ENCODE measurements at places on chromosomes 1 and 21. TPM values are rescaled to one million over a fixed set of nuclear protein-coding genes. Genes with fewer than 3 reads are reported as not detected.
A peak's percentile ranks its signal among the peaks of the same experiment; 100 is the strongest.

The TRIM46 gene
- 6.0 TPM for total RNA-seq

The AGT gene
- total RNA-seq: 2.7 TPM

The IGSF3 gene
- 3.6 TPM for total RNA-seq

GRCh38 chr1:101588677-101589076, 351.9 kb downstream of the S1PR1 start:
- DNase-seq: no peak
- no peaks in the 10 kb centered on the region for H3K27me3 ChIP-seq
- peak overlapping the region; percentile 47 for H3K27ac ChIP-seq

DNA sequence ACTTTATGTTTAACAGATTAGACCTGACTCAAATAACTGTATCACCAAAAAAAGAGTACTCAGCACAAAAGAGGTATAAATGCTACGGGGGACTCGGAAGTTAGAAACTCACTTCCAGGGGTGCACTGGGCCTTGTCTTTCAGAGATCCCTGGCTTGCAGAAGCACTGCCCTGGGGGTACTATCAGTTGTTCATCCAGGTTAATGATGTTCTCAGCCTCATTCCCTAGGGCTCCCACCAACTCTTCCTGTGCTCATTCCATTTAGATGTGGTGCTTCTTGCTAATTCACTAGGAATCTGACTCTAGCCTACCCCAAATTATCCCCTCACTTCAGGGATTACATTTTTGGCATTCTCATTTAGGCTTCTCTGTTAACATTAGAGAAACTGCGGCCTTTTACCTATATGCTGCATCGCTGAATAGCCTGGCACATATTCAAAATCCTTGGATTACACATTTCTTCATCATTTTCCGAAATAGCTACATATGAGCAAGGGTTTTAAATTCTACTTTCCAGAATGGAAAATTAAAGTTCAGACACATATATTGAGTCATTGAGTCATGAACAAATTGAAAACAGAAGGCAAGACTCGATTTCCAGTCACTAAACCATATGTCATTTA, 338.5 kb downstream of the KCTD3 start:
- H3K36me3 ChIP-seq: no peaks in the 10 kb centered on the region
- H3K4me1 ChIP-seq: no peaks in the 10 kb centered on the region
- DNase-seq: no peak
- H3K4me3 ChIP-seq: no peak overlapping the region
- H3K27me3 ChIP-seq: no peaks in the 10 kb centered on the region

DNA sequence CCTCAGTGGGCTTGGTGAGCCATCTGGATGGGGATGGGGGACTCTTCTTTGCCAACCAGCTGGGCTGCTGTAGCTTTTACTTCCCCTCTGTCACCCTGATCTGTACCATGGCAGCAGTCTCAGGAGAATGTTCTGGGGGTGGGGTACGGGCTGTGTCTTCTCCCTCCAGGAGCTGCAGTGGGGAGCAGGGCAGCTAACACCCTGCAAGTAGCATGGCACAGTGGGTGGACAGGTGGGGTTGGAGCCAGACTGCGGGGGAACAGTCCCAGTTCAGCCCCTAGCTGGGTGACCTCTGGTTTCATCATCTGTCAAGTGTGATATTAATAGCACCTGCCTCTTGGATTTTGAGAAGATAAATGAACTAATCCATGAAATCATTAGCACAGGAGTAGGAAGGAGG, 3.1 kb downstream of the NFASC start:
- H3K36me3 ChIP-seq: no peaks in the 10 kb centered on the region
- H3K27ac ChIP-seq: peak overlapping the region; percentile 67
- no peaks in the 10 kb centered on the region for H3K27me3 ChIP-seq
- H3K4me3 ChIP-seq: no peak overlapping the region
- DNase-seq: no peak
- H3K4me1 ChIP-seq: no peaks in the 10 kb centered on the region

GRCh38 chr21:39628385-39628784, 15.6 kb downstream of the B3GALT5 start:
- no peak overlapping the region for H3K4me3 ChIP-seq
- H3K4me1 ChIP-seq: no peaks in the 10 kb centered on the region
- no peak for DNase-seq
- no peak overlapping the region for H3K27ac ChIP-seq
- no peaks in the 10 kb centered on the region for H3K36me3 ChIP-seq
- no peaks in the 10 kb centered on the region for H3K27me3 ChIP-seq

DNA sequence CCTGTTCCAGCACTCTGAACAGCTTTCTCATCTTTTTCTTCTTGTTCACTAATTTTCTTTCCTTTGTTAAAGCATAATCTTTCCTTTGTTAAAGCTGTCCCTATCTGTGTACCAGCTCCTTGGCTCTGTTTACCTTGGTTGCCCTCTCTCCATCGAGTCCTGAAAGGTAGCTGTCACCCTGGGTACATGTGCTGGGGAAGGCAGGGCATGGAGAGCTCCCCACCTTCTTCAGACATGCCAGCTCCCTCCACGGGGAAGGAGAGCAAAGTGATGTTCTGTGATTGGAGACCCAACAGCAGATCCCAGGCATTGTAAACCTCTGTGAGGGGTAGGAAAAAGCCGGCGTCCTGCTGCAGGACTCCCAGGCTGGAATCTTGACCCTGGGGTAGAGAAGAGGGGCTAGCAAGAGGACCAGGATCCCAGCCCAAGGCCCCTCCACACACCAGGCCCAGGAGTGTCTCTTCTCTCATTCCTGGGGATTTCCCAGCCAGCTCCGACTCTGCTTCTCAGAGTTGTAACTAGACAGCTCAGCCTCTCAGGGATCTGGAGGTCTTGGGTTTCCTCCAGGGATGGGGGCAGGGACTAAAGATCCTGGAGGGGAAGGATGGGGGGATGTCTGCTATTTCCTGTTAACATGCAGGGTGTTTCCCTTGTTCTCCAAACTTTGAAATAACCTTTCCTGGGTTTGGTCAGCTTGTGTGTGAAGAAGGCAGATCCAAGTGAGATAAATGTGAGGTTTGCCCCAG, 34.4 kb downstream of the TMCC2 start:
- H3K4me3 ChIP-seq: no peak overlapping the region
- H3K36me3 ChIP-seq: no peaks in the 10 kb centered on the region
- no peak overlapping the region for H3K27ac ChIP-seq
- H3K27me3 ChIP-seq: no peaks in the 10 kb centered on the region
- H3K4me1 ChIP-seq: peaks cover 5% of the 10 kb centered on the region

DNA sequence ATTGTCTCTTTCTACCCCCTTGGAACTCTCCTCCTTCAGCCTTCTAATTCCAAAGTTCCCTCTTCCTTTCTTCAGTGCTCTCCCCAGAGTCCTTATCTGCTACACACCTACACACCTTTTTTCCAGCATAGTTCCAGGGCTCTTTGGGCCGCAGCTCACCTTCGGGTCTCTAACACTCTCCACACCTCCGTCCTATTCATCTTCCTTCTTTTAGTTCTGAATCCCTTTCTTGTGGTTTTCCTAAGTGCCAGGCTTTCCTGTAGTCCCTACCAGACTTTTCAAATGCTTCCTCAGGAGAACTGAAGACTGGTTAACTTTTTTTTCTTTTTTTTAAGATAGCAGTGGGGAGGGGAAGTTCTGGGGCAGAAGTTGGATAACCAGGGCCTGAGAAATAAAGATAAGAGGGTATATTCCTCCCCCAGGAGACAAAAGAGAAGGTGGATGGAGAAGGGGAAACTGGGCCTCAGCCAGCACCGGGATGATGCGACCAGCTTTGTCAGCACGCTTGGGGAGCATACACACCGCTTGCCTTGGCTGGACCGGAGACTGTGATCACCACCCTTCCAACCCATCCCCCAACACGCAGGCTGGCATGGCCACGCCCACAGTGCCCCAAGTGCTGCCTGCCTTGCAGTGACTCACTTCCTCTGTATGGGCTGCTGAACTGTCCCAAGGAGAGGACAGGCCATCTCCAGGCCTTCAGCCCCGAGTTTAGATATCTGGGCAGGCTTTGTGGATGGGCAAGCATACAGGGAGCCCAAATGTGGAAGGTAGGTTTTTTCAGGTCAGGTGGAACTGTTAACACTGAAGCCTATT, 2.5 kb upstream of the CERS2 start:
- peaks cover 39% of the 10 kb centered on the region for H3K4me1 ChIP-seq
- H3K4me3 ChIP-seq: peak overlapping the region; percentile 10
- H3K27ac ChIP-seq: peak overlapping the region; percentile 85
- peak; percentile 60 for DNase-seq

Data from tibial nerve (tissue), 4 donors.